ENCODE measurements at places on chromosomes 2 and 18.
A peak's percentile ranks its signal among the peaks of the same experiment; 100 is the strongest.

GRCh38 chr2:19706332-19706731, 195.5 kb downstream of the TTC32 start:
- no peak for DNase-seq

DNA sequence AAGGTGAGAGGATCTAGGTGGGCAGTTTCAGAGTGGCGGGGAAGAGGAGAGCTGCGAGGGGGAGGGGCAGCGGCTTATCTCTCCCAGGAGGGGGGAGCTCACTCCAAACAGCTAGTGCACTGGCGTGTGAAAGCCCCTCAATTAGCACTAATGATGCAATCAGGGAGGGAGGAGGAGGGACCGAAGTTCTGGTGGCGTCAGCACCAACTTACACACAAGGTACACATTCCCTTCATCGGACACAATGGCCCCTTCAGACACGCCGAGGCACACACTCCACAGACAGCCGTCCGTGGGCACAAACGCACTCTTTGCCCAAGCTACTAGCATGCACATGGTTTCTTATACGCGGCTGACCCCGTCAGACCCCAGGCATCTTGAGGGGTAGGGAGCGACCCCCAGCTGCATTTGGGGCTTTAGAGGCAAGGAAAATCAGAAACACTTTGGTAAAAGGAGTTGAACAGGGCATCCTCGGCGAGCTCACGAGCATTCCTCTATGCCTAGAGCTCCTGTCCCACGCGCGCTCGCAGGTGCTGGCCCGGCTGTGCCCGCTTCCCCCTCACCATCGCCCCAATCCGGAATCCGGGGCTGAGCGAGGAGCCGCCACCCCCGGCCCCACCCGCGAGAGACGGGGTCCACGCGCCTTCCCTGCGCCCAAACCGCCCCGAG, 868 bp upstream of the PKDCC start:
- no peak for DNase-seq

- DNase-seq, result no peak
Observed at GRCh38 chr2:217461674-217462073, 541.1 kb downstream of the TNS1 start.

GRCh38 chr2:11631462-11631861, 38.5 kb downstream of the NTSR2 start:
- DNase-seq, result no peak

DNA sequence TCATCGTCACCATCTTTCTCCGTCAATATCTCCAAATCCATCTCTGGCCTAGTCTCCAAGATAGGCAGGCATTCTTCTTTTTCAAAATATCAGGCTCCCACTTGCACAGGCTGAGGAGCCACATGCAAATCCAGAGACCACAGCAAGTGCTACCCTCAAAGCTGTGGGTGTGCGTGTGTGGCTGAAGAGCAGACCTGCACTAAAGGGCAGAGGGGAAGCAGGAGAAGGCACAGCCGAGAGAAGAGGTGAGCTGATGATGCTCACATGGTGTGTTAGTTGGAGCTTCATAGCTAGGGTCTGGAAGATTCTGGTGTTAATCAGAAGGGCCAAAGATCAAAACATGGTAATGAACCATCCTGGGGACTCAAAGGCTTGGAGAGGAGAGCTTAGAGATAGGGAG, 3.8 kb downstream of the SPEG start:
- DNase-seq, result no peak

DNA sequence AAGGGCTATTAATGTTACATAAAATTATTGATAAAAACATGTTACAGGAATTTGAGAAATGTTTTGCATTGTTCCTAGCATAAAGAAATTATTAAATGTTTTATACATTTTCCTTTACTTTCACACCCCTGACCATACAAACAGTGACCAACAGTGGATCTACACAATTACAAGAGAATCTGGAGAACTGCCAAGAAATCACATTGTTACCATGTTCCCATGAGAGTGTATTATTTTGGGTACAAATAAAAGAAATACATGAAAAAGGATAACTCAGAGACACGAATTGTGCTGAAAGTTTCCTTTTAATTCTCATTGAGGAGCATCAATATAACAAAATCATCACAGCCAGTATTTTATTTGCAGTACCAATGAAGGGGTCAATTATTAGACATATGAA, 150.1 kb downstream of the WDPCP start:
- DNase-seq, result no peak

DNA sequence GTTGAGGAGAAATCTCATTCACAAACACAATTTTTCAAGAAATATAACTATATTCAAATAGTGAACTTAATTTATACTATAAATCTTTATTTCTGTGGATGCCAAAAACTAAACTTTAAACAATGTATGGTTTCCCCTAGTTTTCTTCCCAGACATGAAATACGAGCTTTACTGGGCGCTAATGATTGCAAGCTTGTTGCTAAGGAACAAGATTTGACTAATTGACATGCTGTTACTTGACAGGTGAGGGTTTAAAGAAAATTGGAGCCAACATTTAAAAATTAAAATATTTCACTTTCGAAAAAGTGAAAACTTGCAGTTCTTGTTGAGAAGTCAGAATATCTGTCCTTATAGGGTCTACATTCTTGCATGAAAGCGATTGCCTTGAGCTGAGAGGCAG, 381.0 kb downstream of the MEIS1 start:
- DNase-seq, result no peak

GRCh38 chr18:37199741-37200140, 365.9 kb downstream of the CELF4 start:
- no peak for DNase-seq

DNA sequence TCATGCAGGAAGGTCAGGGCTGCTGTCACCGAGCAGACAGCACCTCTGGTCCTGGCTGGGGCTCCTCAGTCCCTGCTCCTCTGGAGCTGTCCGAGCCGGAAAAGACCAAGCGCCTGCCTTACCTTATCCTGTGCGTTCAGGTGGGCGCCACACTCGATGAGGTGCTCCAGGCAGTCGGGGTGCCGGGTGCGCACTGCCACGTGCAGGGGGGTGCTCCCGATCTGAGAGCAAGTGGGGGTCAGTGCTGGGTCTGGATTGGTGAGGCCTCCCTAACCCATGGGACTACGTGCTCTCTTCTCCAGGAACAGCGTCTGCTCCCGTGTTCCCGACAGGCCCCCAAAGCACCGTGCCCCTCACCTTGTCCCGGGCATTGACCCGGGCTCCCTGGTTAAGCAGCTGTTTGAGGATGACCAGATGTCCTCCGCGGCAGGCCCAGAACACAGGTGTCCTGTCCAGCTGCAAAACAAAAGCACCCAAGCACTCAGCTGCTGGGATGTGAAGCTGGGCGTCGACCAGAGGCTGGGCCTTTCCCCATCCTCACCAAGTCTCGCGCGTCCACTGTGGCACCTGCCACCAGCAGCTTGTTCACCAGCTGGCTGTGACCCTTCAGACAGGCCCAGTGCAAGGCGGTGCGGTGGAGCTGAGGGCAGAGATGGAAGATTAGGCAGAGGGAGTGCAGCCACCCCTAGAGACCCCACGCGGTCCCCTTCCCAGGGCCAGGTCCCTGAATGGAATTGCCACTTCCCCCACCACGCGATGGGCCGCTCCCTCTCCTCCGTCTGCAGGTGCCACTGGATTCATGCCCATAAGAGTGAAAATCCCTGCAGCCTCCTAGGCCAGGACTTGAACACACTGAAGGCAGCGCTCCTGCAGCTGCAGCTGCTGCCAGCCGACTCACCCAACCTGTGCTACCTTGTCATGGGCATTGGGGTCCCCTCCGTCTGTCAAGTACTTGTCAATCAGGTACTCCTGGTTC, 3.7 kb downstream of the ANKRD23 start:
- no peak for DNase-seq

- no peak for DNase-seq
Observed at GRCh38 chr2:20322527-20323300, 27.9 kb downstream of the PUM2 start.

DNA sequence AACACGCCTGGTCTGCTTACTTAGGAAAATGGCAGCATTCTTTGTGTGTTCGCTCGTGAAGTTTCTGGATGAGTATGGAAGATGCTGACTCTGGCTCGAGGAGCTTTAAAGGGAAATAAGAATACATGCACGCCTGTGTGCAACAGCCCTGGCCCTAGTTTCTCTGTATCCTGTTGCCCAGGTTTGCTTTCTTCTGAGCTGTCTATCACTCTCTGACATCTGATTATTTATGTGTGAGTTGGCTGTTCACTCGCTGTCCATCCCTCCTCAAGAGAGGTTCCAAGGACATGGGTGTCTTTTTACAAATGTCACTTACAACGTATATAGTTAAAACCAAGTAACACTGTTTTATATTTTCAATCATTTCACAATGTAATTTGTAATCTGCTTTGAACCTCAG, 16.0 kb downstream of the SLC9A2 start:
- DNase-seq, result no peak

GRCh38 chr2:6994536-6995128, 77.4 kb downstream of the RNF144A start:
- DNase-seq, result no peak

DNA sequence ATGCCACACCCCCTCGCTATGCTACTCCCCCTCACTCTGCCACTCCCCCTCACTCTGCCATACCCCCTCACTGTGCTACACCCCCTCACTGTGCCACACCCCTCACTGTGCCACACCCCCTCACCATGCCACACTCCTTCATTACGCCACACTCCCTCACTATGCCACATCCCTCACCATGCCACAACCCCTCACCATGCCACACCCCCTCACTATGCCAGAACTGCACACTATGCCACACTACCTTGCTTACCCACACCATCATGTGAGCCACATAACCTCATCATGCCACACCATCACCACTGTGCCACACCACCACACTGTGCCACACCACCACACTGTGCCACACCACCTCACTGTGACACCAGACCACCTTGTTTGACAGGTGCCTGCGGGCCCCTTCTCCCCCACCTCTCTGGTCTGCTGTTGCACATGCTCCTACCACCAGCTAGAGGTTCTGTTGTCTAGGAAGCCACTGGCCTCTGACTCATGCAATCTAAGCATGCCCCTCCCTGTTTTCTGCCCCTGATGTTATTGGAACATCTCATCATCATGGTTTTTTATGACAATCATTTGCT, 22.0 kb downstream of the MARCHF4 start:
- no peak for DNase-seq

DNA sequence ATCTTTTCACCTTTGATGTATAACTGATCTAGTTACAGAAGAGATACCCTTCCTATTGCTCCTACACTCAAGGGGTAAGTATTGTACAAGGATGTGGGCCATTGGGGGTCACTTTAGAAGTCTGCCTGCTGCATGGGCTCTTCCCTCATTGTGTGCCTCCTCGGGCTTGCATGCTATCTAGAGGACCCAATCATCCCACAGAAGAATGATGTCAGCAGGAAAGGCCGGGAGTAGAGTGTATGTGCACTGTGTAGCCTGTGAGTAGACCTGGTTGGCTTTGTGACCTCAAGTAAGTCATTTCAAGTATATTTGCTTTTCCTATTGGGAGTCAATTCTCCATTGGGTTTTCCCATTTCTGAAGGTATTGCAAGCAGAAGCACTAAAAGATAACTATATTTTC, 129.5 kb upstream of the TRIB2 start:
- DNase-seq, result no peak

GRCh38 chr2:37585982-37586621, 85.3 kb downstream of the CDC42EP3 start:
- peak; percentile 77 for DNase-seq

- DNase-seq, result no peak
Observed at GRCh38 chr18:23057096-23057495, 78.2 kb upstream of the CABLES1 start.

- no peak for DNase-seq
Observed at GRCh38 chr2:27796791-27797765, 25.6 kb downstream of the MRPL33 start.

DNA sequence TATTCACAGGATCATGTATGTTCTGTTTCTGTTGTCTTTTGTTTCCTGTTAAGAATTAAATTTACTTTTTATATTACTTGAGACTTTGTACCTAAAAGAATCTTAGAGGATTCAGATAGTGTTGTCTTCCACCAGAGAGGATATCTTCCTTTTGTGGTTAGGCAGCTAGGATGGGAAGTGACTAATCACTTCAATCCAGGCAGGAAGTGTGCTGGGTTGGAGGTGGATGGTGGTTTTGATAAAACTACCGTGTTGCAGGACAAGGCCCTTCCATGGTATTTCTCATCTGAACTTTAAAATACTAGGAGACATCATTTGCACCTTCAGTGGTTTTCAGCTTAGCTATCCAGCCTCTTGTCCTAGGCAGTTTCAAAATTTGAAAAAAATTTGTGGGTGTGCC, 728.6 kb upstream of the CDH2 start:
- no peak for DNase-seq

GRCh38 chr18:50117863-50118262, 77.1 kb downstream of the MYO5B start:
- no peak for DNase-seq

GRCh38 chr2:127578411-127578810, 42.9 kb downstream of the MYO7B start:
- no peak for DNase-seq

- DNase-seq, result no peak
Observed at GRCh38 chr2:230412846-230413245, 3.2 kb upstream of the SP100 start.

DNA sequence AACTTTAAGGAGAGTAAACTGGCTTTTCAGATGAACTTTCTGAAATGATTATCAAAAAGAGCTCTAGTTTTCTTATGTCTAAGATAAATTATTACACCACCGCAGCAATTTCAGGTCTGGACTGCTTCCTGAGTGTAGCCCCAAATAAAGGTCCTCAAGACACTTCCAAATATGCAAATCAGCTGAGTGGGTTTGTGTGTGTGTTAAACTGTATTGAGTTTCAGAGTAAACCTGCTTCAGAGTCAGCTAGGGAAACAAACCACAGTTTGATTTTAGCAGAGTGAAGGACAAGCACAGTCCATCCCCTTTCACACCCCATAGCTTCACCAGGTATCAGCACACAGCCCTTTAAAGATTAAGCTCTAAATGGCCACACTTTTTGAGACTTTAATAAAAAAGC, 168.7 kb downstream of the NRXN1 start:
- no peak for DNase-seq

GRCh38 chr2:72183466-72183865, 35.8 kb upstream of the CYP26B1 start:
- DNase-seq, result no peak

DNA sequence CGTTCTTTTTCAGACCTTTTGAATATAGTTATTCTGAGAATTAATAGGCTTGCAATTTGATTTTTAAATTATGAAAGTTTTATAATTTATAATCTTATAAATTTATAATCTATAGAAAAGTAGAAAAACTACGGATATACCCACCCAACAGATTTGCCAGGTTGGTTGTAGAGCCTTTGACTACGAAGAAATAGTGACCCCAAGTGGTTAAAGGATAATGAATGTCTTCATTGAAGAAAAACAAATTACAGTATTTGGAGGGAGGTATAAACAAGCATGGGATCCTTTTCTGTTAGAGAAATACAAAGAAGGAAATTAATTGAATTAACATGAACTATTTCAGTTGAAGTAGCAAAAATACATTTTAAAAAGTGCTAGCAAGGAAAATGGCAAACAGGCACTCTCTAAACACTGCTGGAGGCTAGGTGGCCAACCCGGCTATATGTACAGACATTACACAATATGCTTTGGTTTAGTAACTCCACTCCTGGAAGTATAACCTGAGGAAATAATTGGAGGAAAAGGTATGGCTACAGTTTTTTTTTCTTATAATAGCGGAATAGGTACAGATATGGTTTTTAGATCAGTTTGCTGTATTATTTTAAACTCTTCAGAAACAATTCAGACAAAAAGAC, 110.9 kb downstream of the MIB1 start:
- DNase-seq, result no peak

All from BJ (cell line).